ENCODE measurements at places on chromosomes 7 and 10. TPM values are rescaled to one million over a fixed set of nuclear protein-coding genes. Genes with fewer than 3 reads are reported as not detected.

The APBB1IP gene
- 40.0 TPM for total RNA-seq

DNA sequence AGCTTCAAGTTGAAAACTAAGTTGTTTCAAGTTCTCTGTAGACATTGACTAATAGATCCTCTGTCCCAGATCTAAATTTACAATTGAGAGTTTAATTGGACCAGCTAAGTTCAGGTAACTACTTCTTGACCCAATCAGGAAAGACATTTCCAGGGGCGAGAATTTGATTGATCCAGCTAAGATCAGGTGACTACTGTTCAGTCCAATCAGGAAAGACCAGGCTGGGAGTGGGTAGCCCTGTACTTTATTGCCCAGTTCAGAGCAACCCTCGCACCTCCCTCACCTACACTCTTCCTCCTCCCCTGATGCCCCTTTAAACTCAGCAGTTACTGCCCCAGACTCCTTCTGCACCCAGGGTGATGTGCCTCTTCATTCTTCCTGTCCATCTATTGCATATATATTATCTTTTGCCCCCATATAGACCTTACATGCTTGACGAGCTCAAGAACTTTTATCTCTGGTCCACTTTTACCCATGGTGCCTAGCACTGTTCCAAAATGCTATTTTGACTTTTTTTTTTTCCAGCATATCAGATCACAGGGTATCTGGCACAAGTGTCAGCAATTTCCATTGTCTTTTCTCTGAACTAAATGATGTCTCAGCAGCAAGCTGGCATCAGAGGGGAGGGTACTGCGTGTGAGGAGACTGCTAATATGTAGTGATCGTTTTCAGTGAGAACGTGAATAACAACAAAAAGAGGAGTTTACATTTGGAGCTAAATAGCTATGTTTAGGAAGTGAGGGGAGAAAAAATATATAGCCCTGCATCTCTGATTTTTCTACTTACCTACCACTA is 169.4 kb downstream of the KIAA1217 start:
- peaks cover 16% of the 10 kb centered on the region for H3K4me1 ChIP-seq
- DNase-seq, result no peak
- H3K27ac ChIP-seq, result no peak overlapping the region
- peaks cover 5% of the 10 kb centered on the region for H3K27me3 ChIP-seq

DNA sequence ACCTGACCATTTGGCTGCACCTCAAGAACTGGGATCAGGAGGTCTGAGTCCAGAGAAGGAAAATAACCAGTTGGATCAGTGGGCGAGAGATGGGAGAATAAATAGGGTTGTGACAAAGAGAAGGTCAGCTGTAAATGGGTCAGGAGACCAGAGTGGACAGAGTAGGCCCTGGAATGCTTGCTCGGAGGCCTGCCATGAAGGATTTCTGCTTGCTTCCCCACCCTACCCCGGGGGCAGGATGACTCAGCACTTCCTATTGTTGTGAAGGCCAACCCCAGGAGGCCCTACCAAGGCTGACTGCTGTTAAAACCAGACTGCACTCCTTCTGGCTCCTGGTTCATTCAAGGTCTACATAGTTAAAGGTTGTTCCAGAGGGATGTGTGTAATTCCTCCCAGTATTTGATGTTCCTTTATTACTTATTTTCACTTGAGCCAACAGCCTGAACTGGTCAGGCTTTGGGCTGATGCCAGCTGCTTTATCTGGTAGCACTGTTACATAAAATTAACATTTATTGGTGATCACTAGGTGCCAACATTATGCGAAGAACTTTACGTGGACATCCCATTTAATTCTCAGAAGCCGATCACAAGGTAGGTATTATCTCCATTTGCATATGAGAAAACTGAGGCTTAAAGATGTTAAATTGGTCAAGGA is 27.3 kb upstream of the IFRD1 start:
- H3K27me3 ChIP-seq, result no peaks in the 10 kb centered on the region
- H3K36me3 ChIP-seq, result no peaks in the 10 kb centered on the region
- H3K27ac ChIP-seq, result no peak overlapping the region
- H3K4me1 ChIP-seq, result peaks cover 20% of the 10 kb centered on the region
- H3K4me3 ChIP-seq, result no peak overlapping the region
- no peak for DNase-seq

The GTF2IRD1 gene
- 1.4 TPM for total RNA-seq

GRCh38 chr7:142534726-142535122 is 214.5 kb upstream of the PRSS1 start:
- DNase-seq, result no peak
- H3K36me3 ChIP-seq, result no peaks in the 10 kb centered on the region
- peaks cover 12% of the 10 kb centered on the region for H3K27me3 ChIP-seq
- peak overlapping the region; percentile 80 for H3K27ac ChIP-seq
- H3K4me3 ChIP-seq, result peak overlapping the region; percentile 74

GRCh38 chr7:98091061-98091460 is 15.6 kb upstream of the LMTK2 start:
- no peak overlapping the region for H3K27ac ChIP-seq
- no peak for DNase-seq
- no peak overlapping the region for H3K4me3 ChIP-seq
- no peaks in the 10 kb centered on the region for H3K4me1 ChIP-seq
- peaks cover 8% of the 10 kb centered on the region for H3K27me3 ChIP-seq

DNA sequence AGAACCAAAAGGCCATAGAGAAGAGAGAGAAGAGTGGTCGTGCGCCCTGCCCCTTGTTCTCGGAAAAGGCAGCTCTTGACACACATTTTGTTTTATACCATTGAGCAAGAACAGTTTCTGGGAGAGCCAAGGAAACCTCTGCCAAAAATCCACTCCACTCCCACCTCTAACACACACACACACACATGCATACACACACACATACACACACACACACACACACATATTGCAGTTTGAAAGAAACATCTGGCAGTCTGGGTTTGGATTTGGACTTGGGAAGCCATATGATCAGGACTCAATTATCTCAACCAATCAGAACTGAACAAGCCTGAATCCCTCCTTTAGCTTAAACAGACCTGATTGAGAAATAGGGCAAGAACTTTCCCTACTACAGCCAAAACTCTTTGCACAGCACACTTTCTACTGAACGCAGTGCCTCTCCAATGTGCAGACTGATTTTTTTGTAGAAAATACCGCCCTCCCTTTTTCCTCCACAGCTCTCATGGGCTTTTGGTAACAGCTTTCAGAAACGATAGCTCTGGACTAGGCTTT is 484.0 kb upstream of the ZWINT start:
- H3K4me1 ChIP-seq, result no peaks in the 10 kb centered on the region
- no peak for DNase-seq
- H3K27me3 ChIP-seq, result no peaks in the 10 kb centered on the region
- no peak overlapping the region for H3K4me3 ChIP-seq
- H3K36me3 ChIP-seq, result no peaks in the 10 kb centered on the region

The PPP1R3A gene
- not detected for total RNA-seq

- no peaks in the 10 kb centered on the region for H3K27me3 ChIP-seq
- peak overlapping the region; percentile 67 for H3K27ac ChIP-seq
- peaks cover 30% of the 10 kb centered on the region for H3K4me1 ChIP-seq
- H3K36me3 ChIP-seq, result peaks cover 64% of the 10 kb centered on the region
- H3K4me3 ChIP-seq, result no peak overlapping the region
Measured at GRCh38 chr10:97454330-97455036, 8.5 kb downstream of the ZDHHC16 start.

- no peaks in the 10 kb centered on the region for H3K36me3 ChIP-seq
- no peak overlapping the region for H3K4me3 ChIP-seq
- no peaks in the 10 kb centered on the region for H3K27me3 ChIP-seq
Measured at GRCh38 chr7:47596502-47597202, 14.7 kb upstream of the TNS3 start.

The CH25H gene
- not detected for total RNA-seq
